ENCODE measurements at places on chromosomes 1 and 21. TPM values are rescaled to one million over a fixed set of nuclear protein-coding genes. Genes with fewer than 3 reads are reported as not detected.

DNA sequence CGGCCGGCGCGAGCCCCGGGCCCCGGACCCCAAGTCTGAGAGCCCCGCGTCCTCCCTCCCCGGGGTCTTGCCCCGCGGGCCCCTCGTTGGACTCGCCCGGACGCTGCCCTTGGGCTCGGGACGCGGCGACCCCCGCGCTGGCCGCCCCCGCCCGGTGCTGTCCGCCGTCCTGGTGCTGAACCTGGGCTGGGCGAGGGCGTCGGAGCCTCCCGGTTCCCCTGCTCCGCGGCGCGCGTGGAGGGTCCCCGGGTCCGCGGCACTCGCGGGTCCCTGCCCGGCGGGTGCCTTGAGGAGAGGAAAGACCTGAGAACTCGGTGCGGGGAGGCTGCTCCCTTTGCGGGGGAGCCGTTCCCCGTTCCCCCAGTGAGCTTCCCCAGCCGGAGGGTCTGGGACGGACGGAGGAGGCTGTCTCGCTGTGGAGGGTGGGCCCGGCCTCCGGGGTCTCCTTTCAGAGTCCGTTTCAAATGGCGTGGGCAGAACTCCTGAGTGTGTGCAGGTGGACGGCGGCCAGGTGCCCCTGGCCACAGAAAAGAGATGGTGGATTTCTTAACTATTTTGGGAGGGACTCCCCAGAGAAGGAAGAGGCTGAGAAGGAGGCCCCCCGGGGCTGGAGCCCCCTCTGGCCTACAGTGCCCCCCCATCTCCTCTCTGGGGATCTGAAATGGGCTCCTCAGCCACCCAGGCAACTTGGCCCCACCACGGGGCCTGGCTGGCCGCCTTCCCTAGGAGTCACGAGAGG is 595 bp downstream of the GABRD start:
- no peak for DNase-seq
- 0 out of 2 replicates have a peak, but pooled peaks cover 3% of the 10 kb centered on the region for H3K27me3 ChIP-seq
- H3K4me1 ChIP-seq: no peaks in the 10 kb centered on the region
- no peak overlapping the region for H3K4me3 ChIP-seq

GRCh38 chr1:174077749-174078490 is 55.8 kb upstream of the RC3H1 start:
- no peak for DNase-seq
- H3K4me3 ChIP-seq: no peak overlapping the region
- no peaks in the 10 kb centered on the region for H3K4me1 ChIP-seq
- no peaks in the 10 kb centered on the region for H3K36me3 ChIP-seq
- H3K27ac ChIP-seq: no peak overlapping the region

- H3K27me3 ChIP-seq: no peaks in the 10 kb centered on the region
- no peak overlapping the region for H3K27ac ChIP-seq
- peaks cover 8% of the 10 kb centered on the region for H3K36me3 ChIP-seq
- H3K4me3 ChIP-seq: no peak overlapping the region
- DNase-seq: no peak
Measured at GRCh38 chr1:151416231-151416630, 16.9 kb downstream of the PSMB4 start.

GRCh38 chr1:112704391-112704933 is 2.5 kb downstream of the RHOC start:
- H3K4me3 ChIP-seq: peak overlapping the region; percentile 68
- H3K27me3 ChIP-seq: no peaks in the 10 kb centered on the region
- no peak for DNase-seq
- H3K36me3 ChIP-seq: no peaks in the 10 kb centered on the region
- peaks cover 37% of the 10 kb centered on the region for H3K4me1 ChIP-seq

- no peak overlapping the region for H3K27ac ChIP-seq
- H3K4me1 ChIP-seq: no peaks in the 10 kb centered on the region
- no peak overlapping the region for H3K4me3 ChIP-seq
Measured at GRCh38 chr21:45460011-45460565, 55.1 kb downstream of the COL18A1 start.

- DNase-seq: no peak
- H3K4me1 ChIP-seq: peaks cover 10% of the 10 kb centered on the region
- H3K27me3 ChIP-seq: peaks cover 9% of the 10 kb centered on the region
- H3K36me3 ChIP-seq: no peaks in the 10 kb centered on the region
- no peak overlapping the region for H3K27ac ChIP-seq
Measured at GRCh38 chr1:54475946-54476516, 69.8 kb upstream of the SSBP3 start.

The DIO1 gene
- total RNA-seq: not detected

The SPRR3 gene
- total RNA-seq: not detected

DNA sequence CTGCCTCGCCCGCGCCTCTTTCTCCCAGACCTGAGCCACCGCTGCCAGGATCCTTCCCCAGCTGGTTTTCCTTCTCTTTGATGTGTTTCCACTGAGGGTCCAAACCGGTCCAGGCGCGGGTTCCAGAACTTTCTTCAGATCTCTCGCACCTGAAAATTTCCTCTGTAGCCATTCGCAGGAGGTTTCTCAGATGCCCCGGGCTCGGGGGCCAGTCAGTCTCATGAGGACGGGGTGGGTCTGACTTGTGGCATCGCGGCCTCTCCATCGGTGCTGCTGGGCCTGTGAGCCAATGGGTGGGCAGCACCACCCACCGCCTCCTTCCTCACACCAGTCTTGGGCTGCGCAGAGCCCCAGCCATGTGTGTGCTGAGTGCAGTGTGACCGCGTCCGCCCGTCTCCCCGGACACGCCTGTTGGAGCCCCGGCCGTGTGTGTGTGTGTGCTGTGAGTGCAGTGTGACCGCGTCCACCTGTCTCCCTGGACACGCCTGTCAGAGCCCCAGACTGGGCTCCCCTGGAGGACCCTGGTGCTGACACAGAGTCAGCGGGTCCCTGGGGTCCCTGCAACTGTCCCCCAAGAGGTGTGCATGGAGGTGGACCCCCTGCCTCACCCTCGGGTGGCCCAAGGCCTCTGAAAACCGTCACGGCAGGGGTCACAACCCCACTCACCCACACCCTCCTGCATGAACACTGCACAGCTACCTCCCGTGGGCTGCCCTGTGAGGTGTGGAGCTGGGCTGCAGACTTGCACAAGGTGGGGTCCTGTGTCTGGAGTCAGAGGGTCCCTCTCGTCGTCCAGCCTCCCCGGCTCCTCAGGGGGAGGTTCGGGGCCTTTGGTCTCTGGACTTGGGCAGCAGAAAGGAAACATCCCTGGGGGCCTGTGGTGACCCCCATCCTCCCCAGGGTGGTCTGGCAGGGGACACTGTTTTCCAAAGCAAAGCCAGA is 20.2 kb downstream of the COL18A1 start:
- H3K27me3 ChIP-seq: peaks cover 2% of the 10 kb centered on the region
- H3K36me3 ChIP-seq: no peaks in the 10 kb centered on the region
- no peak for DNase-seq
- no peak overlapping the region for H3K27ac ChIP-seq
- H3K4me1 ChIP-seq: no peaks in the 10 kb centered on the region
- no peak overlapping the region for H3K4me3 ChIP-seq

DNA sequence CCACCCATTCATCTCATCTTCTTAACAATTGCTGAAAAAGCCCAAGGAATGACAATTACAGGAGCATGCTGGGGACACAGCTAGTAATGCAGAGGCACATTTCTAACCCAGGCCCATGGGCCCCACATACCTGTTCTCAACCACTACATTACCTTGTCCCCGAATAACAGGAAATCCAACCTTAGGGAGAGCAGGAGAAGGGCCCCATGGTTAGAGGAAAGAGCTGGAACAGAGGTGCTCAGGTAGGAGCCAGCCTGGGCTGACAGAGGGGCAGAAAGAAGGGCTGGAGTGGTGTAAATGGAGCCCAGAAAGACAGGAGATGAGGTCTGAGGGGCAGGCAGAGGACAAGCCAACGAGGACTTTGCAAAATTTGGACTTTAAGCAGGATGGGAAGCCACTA is 11.4 kb upstream of the S100A8 start:
- no peaks in the 10 kb centered on the region for H3K36me3 ChIP-seq
- H3K27ac ChIP-seq: no peak overlapping the region
- H3K27me3 ChIP-seq: no peaks in the 10 kb centered on the region

Data from GM12878 (cell line).